ENCODE measurements at places on chromosomes 1 and 21. TPM values are rescaled to one million over a fixed set of nuclear protein-coding genes. Genes with fewer than 3 reads are reported as not detected.

The BECN2 gene
- total RNA-seq: not detected

The VHLL gene
- not detected for total RNA-seq

The C1QTNF12 gene
- 0.76 TPM for total RNA-seq

The LCE1C gene
- not detected for total RNA-seq

The ASPM gene
- total RNA-seq: 11.3 TPM

The NOS1AP gene
- total RNA-seq: 2.0 TPM

The FMO3 gene
- not detected for total RNA-seq

The CD1E gene
- not detected for total RNA-seq

The HTR6 gene
- not detected for total RNA-seq

The ZNF672 gene
- total RNA-seq: 21.8 TPM

The FCRL1 gene
- not detected for total RNA-seq

The CA14 gene
- total RNA-seq: not detected

The OR14K1 gene
- not detected for total RNA-seq

The SDF4 gene
- total RNA-seq: 272 TPM

The AMY2B gene
- total RNA-seq: 5.1 TPM

The FCMR gene
- total RNA-seq: 1.1 TPM

The SPATA46 gene
- total RNA-seq: not detected

The PAQR6 gene
- 1.5 TPM for total RNA-seq

The ITLN1 gene
- total RNA-seq: not detected

The S100A16 gene
- 906 TPM for total RNA-seq

The KIAA1614 gene
- total RNA-seq: 5.1 TPM

The AGMAT gene
- 0.35 TPM for total RNA-seq

The OR2T2 gene
- not detected for total RNA-seq

The TNNI3K gene
- total RNA-seq: not detected

The NHLH2 gene
- total RNA-seq: not detected

The FCGR2B gene
- total RNA-seq: not detected

The CD2 gene
- not detected for total RNA-seq

The ATXN7L2 gene
- 2.3 TPM for total RNA-seq

The CHIA gene
- not detected for total RNA-seq

The TRIM17 gene
- not detected for total RNA-seq

The STUM gene
- 0.35 TPM for total RNA-seq

The LCE3C gene
- total RNA-seq: not detected

The CAMK2N1 gene
- 4.6 TPM for total RNA-seq

The CITED4 gene
- 42.1 TPM for total RNA-seq

The USH2A gene
- total RNA-seq: not detected

The OR6K3 gene
- not detected for total RNA-seq

The OR10Z1 gene
- not detected for total RNA-seq

The OLFM3 gene
- not detected for total RNA-seq

The CR2 gene
- total RNA-seq: not detected

The TSPEAR gene
- not detected for total RNA-seq

The PIP5K1A gene
- 36.4 TPM for total RNA-seq

The CD84 gene
- total RNA-seq: not detected

The AURKAIP1 gene
- total RNA-seq: 181 TPM

The TFF2 gene
- total RNA-seq: not detected

The GABRD gene
- total RNA-seq: not detected

The TIE1 gene
- total RNA-seq: 640 TPM

The SPRR5 gene
- not detected for total RNA-seq

The DCLRE1B gene
- total RNA-seq: 4.9 TPM

The DIRAS3 gene
- total RNA-seq: 7.9 TPM

The FAM131C gene
- 0.87 TPM for total RNA-seq

The CD244 gene
- total RNA-seq: not detected

Measured in glomerular endothelial cell (primary cell).